NCI-H2171 (cell line): ENCODE measurements at places on chromosomes 12 and 14.

GRCh38 chr14:76726551-76726970, 34.7 kb upstream of the VASH1 start:
- no peak for DNase-seq

DNA sequence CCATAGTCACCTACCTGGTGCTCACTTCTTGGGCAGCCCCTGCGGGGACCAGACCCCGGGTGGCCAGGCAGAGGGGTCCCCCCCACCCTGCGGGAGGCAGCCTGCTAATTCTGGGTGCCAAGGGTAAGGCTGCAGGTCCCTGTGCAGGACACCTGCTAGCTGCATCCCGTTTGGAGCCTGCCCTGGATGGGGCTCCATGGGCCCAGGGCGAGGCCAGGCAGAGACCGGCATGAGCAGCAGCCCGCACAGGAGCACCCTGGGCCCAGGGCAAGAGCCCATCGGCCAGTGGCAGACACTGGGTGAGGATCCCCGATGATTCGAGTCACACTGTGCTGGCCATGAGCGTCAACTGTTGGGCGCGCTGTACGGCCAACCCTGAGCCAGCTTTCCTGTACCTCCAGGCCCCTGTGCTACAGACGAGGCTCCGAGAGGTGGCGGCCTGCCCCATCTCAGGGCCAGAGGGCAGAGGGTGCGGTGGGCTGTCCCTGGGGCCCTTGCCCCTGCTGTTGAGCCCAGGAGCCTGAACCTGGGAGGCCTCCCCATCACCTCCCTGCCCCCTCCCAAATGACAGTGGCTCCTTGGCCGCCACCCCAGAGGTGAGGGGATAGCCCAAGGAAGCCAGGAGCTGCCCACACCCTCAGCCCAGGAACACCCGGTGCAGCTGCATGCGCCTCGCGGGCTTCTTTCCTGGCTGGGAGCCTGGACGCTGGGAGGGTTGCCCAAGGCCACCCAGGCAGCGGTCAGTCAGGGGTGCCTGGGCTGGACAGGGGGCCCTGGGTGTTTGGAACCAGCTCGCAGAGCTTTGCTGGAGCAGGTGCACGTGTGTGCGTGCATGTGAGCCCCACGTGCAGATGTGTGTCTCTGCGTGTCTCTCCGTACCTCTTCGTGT, 47.7 kb downstream of the CYP46A1 start:
- DNase-seq = no peak

- no peak for DNase-seq
Observed at GRCh38 chr14:94826774-94827173, 56.9 kb upstream of the GSC start.

DNA sequence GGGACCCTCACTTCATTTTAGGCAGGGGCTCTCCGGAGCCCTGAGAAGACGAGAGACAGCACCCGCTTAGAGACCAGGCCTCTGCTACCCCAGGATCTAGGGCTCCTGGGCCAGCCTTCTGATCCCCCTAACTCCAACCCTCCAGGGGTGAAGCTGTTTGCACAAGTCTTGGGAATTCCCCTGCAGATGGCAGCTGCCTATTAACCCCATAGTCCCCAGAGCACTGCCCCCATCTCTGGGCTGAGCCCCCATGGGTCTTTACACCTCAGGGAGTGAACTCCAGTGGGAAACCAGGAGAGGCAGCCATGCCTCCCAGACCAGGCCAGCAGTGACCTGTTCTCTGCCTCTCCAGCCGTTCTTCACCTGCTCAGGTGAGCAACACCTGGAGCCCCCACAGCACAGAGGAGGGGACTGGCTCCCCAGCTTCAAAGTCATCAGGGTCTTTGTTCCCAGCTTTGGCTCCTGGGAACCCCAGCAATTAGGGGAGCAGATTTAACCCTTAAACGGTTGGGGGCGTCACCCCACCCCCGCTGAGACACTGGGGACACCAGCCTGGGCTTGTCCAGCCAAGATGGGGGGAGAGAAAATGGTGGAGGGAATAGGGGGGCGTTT, 2.3 kb downstream of the WNT10B start:
- no peak for DNase-seq

DNA sequence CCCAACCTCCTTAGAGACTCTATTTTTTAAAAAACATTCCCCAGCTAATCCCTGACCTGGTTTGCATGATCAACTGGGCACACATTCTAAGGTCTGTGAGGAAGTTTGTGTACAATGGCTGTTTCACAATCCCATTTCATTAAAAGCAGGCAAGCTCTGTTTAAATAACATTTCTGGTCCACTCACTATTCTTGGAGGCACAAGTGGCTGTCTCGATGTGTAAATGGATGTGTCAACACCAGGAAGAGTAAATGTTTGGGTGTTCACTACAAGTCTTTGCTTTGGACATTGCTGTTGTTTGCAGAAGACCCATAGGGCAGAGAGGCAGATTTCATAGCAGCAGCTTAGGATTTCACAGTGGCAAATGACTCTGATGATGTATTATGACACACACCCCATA, 98.3 kb downstream of the PDZRN4 start:
- DNase-seq = no peak

GRCh38 chr12:22802883-22803630, 178.1 kb downstream of the ETNK1 start:
- DNase-seq = no peak

DNA sequence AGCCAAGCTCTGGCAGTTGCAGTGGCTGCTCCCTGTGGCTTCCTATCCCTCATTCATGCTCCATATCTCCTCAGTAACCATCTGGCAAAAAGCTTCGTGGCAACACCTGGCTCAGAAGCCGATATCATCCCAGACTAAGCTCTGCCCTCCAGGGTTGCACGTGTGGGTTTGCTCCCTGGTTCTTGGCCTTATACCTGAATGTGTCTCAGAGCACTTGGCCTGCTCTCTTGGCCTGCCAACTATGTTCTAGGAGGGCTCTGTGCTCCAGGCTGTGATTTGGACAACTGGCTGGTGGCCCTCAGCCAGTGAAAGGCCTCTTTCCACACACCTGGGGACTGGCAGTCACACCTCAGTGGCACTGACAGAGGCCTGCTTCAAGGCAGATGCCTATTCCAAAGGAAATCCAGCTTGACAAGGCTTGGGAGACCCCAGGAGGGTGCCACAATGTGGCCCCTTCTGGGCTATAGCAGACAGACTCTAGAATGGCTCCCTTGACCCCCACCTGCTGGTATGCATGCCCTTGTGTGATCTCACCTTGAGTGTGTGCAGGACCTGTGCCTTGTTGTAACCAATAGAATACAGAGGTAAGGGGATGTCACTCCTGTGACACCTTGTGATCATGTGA, 10.5 kb downstream of the PLD4 start:
- peak; percentile 46 for DNase-seq

GRCh38 chr14:105850853-105851581, 324.6 kb downstream of the TMEM121 start:
- DNase-seq = no peak

DNA sequence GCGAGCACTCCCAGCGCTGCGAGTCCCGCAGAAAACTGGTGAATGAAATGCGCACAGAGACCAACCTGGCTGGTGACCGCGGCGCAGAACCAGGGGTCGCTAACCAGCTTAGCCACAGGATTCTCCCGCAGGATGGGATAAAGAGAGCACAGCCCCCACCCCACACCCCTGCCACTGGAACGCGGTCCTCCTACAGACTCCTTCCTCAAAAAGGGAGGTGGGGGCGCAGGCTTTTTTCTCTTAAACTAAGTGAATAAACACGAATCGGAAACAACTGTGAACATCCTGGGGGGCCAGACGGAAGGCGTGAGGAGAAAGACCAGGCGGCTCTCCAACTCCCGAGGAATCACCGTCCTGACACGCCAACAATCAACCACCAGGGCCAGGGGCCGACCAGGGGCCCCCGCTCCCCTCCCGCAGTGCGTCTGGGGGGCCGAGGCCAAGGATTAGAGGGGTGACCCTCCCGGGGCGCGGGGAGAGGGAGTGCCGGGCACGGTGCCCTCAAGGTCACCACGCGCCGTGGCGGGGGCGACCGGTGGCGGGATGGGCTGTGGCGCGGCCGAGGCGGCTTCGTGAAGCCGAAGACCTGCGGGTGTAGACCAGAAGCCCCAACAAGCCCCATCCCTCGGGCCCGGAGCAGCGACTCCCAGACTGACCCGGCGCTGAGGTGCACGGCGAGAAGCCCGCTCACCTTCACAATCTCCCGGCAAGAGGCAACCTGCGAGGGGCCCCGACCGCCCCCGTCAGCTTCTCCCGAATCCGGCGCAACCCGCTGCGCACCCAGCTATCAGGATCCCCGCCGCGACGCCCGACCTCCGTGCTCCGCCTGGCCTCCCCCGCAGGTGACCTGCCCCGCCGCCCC, 704 bp downstream of the ATP2B1 start:
- no peak for DNase-seq

DNA sequence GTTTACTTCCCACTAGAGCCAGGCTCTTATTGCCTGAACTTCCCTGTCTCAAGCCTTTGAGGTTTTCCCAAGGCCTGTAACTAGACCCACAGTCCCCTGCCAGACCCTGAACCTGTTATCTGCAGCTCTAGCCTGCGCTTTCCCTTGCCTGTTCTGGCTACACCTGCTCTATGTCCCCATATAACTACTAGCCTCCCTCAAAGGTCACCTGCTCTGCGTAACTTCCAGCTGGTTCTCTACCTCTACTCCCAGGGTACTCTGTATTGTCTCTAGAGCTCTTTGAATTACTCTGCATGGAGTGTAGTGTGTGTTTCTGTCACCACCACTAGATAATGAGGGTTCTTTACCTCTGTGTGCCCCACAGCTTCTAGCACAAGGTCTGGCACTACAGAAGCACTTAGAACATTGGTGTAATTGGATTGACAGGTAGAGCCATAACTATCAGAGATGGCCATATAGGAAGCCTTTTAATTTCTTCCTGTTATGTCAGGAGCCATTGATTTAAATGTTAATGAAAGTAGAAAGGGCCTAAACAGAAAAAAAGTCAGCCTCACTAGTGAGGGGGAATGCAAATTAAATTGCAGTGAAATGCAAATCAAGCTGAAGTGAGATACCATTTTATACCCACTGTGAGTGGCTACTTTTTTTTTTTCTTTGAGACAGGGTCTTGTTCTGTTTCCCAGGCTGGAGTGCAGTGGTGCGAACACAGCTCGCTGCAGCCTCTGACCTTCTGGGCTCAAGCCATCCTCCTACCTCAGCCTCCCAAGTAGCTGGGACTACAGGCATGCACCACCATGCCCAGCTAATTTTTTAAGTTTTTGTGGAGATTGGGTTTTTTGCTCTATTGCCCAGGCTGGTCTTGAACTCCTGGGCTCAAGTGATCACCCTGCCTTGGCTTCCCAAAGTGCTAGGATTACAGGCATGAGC, 47.8 kb downstream of the EID3 start:
- DNase-seq = no peak

- DNase-seq = peak; percentile 68
Observed at GRCh38 chr14:28773861-28774691, 7.5 kb downstream of the FOXG1 start.

DNA sequence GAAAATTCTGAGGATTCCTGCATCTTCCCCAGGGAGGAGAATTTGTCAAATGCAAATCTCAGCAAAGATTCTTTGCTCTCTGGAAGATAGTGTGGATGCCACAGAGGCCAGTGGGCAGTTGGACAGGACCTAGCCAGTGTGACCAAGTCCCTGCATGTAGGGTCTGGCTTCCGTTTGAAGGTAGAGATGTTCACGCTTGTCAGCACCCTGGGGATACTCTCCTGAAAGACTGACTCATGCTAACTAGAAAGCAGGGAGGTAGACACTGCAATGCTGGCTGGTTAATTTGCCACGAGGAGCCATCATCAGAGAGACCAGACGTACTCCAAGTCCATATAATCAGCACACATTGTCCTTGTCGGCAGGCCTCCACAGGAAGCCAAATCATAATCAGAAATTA, 130.1 kb downstream of the SAMD4A start:
- DNase-seq = no peak

GRCh38 chr14:105944632-105945610, 418.5 kb downstream of the TMEM121 start:
- DNase-seq = peak; percentile 68

GRCh38 chr12:104172570-104172947, 34.5 kb upstream of the NFYB start:
- DNase-seq = no peak

GRCh38 chr14:77110286-77110685, 12.2 kb downstream of the CIPC start:
- DNase-seq = no peak

DNA sequence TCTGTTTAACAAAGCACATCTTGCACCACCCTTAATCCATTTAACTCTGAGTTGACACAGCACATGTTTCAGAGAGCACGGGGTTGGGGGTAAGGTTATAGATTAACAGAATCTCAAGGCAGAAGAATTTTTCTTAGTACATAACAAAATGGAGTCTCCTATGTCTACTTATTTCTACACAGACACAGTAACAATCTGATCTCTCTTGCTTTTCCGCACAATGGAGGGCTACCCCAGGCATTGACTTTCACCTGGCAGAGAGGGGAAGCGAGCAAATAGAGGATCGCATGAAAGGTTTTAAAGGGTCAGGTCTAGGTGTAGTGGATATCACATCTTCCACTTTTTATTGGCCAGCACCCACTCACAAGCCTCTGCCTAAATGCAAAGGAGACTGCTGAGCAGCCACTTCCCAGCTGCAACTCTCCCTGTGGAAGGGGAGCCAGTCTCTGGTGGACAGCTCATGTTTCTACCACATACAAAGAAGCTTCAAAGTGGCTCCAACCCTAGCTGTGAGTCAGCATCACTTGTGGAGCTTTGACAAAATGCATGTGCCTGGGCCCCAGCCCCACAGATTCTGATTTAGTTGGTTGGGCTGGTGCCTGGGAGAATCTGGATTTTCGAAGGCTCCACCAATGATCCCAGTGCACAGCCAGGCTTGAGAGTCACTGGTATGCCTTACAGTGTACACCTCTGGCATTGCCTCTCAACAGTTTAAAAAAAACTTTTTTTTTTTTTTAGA, 7.2 kb upstream of the FNTB start:
- no peak for DNase-seq

DNA sequence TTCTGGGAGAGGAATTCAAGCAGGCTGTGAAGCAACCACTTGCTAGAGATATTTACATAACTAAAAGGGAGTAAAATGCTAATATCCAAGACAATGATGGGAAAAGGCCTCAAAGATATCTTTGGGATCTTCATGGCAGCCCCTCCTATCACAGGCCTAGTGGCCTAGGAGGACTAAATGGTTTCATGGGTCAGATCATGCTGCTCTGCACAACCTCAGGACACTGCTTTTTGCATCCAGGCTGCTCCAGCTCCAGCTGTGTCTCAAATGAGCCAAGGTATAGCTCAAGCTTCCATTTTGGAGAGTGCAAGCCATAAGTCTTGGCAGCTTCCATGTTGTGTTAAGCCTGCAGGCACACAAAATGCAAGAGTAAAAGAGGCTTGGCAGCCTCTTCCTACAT, 195.6 kb upstream of the SSTR1 start:
- no peak for DNase-seq

DNA sequence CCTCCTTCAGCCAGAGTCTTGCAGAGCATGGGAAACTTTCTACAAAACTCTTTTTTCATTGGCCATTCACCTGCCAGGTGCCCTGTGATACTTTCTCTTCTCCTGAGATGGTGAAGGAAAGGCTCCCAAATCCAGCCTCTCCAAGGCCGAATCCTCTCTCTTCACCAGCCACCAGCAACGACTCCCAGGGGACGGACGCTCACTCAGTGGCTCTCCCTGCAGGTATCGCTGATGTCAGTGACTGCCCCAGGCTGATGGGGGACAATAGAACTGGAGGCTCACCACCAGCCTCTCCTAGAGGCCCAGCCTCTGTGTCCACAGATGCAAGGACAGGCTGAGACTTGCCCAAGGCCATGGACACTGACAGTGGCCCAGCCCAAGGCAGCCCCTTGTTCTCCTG, 204.1 kb downstream of the BCL11B start:
- no peak for DNase-seq

GRCh38 chr14:105058521-105059034, 6.7 kb downstream of the GPR132 start:
- DNase-seq = no peak
